ENCODE measurements at places on chromosomes 7 and 10. TPM values are rescaled to one million over a fixed set of nuclear protein-coding genes. Genes with fewer than 3 reads are reported as not detected.

Gene ZNF239
- 3.7 TPM for total RNA-seq

- no peak for DNase-seq
Measured at GRCh38 chr10:114432566-114433093, 28.3 kb upstream of the AFAP1L2 start.

Gene HOXA13
- not detected for total RNA-seq

DNA sequence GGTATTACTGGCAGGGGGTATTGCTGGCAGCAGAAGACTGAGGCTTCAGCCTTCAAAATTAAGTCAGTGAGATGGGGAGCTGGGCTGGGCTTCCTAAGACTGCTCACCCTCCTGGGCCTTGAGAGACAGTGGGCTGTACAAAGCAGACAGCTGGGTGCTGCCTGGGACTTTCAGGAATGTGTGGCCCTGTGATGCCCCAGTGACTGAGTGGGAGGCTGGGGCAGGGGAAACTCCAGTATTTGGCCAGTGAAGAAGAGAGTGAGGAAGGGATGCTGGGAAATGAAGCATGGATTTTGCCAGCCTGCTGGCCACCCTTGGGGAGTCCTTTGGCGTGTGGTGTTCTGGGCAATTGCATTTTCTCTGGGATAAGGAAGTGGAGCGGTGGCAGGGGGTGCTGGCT is 442 bp downstream of the ANKRD2 start:
- no peak for DNase-seq

DNA sequence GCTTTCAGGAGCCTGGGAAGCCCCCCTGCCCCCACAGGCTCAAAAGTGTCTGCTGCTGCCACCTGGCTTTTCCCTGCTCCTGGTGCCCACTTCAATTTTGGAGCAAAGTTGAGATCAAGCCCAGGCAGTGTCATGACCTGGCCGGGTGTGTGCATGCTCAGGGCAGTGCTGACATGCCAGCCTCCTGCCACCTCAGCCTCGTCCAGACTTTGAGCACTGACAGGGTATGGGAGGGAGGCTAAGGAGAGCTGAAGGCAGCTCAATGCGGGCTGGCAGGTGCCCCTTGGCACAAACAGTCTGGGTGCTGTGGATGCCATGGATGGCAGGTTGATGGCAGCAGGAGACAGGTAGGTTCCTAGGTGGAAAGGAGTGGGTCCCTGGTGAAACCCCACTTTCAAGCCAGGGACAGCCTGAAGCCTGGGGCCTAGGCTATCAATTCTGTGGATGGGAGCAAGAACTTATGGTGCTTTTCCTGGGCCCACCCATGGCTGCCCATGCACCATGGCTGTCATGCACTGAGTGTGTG is 12.3 kb upstream of the ECHDC3 start:
- no peak for DNase-seq

Gene GIMAP7
- 22.7 TPM for total RNA-seq

Gene CNPY1
- not detected for total RNA-seq

DNA sequence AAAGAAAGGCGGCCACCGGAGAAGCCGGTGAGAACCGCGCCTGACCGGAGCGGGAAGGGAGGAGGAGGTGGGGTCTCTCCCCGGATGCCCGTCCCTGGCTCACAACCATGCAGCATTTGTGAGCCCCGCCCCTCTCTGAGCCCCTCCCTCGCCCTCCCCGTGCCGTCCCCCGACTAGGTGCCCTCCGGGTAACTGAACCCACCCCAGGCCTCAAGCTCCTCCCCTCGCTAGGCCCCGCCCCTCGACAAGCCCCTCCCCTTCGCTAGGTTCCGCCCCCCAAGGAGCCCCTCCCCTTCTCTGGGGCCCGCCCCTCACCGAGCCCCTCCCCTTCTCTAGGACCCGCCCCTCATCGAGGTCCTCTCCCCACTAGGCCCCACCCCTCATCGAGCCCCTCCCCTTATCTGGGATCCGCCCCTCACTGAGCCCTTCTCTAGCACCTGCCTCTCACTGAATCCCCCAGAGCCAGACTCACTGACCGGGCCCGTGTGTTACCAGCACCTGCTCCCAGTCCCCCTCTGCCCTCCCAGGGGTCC is 42.2 kb upstream of the HSPB1 start:
- DNase-seq: no peak

- DNase-seq: no peak
Measured at GRCh38 chr7:149478754-149479153, 17.9 kb upstream of the ZNF777 start.

DNA sequence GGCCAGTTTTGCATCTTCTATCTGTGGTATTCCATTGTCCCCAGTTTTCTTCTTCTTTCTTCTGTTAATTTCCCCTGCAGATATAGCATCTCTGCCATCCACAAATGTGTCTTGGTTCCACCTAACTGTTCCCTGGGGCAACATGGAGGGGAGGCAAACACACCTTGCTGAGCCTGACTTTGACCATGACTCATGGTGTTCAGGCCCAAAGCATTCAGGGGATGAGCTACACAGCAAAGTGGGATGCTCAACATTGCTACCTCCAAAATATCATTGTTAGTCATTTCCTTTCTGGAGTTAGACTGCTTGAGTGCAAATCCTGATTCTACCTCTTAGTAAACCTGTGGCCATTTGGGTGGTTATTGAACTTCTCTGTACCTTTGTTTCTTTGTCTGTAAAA is 542.7 kb downstream of the LRMDA start:
- DNase-seq: no peak

Gene RARRES2
- total RNA-seq: 18.3 TPM

GRCh38 chr7:41881331-41882130 is 178.6 kb upstream of the INHBA start:
- peak; percentile 54 for DNase-seq

Gene GALNT11
- 23.9 TPM for total RNA-seq

- DNase-seq: no peak
Measured at GRCh38 chr10:117136391-117136975, 1.6 kb downstream of the VAX1 start.

Gene PNLIPRP2
- not detected for total RNA-seq

Gene HOGA1
- total RNA-seq: 82.6 TPM

DNA sequence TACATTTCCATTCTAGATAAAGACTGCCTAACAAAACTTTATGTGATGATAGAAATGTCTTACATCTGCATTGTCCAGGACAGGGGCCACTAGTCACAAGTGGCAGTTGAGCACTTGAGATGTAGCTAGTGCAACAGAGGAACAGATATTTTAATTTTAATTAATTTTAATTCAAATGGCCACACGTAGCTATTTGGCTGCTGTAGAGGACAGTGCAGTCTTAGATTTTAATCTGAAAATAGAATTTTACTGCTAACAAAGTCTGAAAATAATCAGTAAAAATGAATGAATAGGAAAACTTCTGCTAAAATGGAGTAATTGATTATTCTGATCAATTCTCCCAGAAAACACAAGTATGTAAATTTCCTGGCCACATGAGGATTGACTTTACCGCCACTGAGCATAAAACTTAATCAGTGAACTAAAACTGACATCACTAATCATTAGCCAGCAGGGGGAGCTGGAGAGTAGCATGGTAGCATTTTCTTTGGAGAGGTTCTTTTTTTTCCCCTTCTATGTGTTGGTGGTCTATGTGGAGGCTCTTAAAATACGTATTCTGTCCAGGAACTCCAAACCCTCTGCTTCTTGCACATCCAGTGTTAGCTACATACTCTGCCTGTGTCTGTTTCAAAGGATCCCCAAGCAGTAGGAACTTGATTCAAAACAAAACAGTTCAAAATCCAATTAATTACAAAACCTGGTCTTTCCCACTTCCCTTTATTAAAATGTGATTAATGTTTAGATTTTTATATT is 52.1 kb downstream of the TSPAN12 start:
- DNase-seq: peak; percentile 30

DNA sequence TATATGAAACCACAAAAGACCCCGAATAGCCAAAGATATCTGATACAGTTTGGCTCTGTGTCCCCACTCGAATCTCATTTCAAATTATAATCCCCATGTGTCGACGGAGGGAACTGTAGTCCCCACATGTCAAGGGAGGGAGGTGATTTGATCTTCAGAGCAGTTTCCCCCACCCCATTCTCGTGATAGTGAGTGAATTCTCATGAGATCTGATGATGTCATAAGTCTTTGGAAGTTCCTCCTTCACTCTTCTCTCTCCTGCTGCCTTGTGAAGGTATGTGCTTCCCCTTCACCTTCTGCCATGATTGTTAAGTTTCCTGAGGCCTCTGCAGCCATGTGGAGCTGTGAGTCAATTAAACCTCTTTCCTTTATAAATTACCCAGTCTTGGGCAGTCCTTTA is 13.0 kb downstream of the ELAPOR2 start:
- DNase-seq: no peak

Gene STARD3NL
- total RNA-seq: 21.1 TPM

DNA sequence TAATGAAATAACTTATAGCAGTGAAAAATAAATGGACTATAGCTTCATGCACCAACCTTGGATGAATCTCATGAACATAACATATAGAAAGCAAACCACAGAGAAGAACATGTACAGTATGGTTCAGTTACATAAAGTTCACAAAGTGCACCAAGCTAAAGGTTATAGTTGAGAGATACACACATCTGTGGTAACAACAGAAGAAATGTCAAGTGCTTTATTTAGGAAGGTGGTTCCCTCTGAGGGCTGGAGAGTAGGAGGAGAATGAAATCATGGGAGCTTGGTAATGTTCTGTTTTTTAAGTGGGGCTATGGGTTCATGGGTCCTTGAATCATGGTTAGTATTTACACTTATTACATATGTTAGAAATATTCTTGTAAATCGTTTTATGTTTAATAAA is 323.3 kb downstream of the PHTF2 start:
- DNase-seq: no peak

GRCh38 chr7:1706721-1707613 is 36.9 kb downstream of the ELFN1 start:
- no peak for DNase-seq

Gene CYP2C19
- not detected for total RNA-seq

DNA sequence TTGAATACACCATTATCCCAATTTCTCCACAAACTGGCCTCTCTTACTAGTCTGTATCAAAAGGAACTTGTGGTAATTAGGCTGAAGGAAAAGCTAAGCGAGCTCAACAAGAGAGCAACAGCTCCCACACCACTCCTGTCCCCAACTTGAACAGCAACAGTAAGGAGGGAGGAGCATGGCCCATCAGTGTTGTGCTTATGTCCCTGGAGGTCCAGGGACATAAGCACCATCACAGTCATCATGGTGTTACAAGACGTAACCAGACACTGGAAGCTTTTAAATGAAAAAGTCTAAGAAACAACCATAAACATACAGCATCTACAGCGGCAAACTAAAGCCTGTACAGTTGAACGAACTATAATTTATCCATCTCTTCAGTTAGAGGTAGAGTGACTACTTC is 989 bp downstream of the ERLIN1 start:
- DNase-seq: no peak

GRCh38 chr7:27147199-27148030 is at the start of gene HOXA6:
HOXA6 (minus strand) TSS chr7:27147774; CDS start chr7:27147749, 25 bp downstream.
- DNase-seq: no peak

Gene RBP3
- not detected for total RNA-seq

DNA sequence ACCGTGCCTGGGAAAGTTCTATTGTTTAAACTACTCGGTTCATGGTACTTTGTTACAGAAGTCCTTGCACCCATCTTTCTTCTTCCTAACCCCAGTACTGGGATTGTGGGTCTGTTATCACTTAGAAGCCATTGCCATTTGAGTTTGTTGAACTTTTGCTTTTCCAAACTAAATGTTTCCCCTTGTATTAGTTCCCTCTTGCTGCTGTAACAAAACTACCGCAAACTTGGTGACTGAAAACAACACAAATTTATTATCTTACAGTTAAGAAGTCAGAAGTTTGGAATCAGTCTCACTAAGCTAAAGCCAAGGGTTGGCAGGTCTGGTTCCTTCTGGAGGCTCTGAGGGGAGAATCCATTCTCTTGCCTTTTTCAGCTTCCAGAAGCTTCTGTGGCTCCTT is 6.9 kb upstream of the LAMB4 start:
- no peak for DNase-seq

GRCh38 chr10:4008676-4009382 is 223.8 kb upstream of the KLF6 start:
- DNase-seq: no peak

- DNase-seq: no peak
Measured at GRCh38 chr7:130913639-130914553, 179.9 kb upstream of the KLF14 start.

All from heart left ventricle (tissue), 16 donors.